ENCODE measurements at places on chromosomes 6 and 20.

- DNase-seq, result no peak
These were observed 76.0 kb downstream of the MKKS start for GRCh38 chr20:10357974-10358373.

DNA sequence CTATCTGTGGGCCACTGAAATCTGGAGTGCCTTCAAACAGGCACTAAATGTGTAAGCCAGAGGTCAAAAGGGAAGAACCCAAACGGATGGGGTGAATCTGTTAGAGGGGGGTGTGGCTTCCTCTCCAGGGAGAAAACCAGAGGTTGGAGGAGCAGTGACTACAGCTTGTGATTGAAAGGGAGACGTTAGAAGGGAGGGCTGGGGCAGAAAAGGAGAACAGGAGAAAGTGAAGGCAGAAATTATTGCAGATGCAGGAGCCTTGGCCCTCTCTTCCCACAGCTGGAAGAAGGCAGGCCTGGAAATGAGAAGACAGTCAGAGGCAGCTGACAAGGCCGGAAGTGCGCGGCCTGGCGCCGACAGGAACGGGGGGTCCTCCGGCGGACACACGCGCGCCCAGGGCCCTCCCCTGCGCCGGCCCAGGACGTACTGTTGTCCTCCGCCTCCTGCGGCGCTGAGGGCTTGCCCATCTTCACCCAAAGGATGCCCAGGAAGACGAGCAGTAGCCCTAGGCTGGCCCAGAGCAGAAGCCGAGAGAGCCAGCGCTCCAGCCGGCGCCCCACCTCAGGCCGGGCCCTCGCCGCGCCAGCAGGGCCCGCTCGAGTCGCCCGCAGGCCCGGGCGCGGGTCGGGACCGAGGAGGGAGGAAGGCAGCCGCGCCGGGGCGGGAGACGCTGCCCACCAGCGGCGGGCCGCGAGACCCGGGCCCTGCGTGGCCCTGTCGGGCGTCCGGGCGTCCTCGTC is 806 bp downstream of the LEMD2 start:
- peak; percentile 71 for DNase-seq

DNA sequence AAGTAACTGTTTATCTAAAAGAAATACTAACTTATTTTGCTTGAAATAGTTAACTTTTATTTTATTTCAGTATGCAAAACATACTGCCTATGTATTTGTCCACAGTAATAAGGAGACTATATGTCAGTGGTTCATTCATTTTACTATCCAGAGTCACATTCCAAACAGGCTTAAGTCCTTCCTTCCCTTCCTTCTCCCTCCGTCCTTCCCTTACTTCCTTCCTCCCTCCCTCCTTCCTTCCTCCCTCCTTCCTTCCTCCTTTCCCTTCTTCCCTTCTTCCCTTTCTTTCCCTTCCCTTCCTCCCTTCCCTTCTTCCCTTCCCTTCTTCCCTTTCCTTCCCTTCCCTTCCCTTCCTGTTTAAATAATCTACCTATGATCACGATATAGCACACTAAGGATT is 899.2 kb downstream of the EYS start:
- DNase-seq, result no peak

- no peak for DNase-seq
These were observed 21.9 kb upstream of the IPCEF1 start for GRCh38 chr6:154378518-154378917.

GRCh38 chr6:43142101-43142500 is 29.0 kb upstream of the SRF start:
- DNase-seq, result no peak

DNA sequence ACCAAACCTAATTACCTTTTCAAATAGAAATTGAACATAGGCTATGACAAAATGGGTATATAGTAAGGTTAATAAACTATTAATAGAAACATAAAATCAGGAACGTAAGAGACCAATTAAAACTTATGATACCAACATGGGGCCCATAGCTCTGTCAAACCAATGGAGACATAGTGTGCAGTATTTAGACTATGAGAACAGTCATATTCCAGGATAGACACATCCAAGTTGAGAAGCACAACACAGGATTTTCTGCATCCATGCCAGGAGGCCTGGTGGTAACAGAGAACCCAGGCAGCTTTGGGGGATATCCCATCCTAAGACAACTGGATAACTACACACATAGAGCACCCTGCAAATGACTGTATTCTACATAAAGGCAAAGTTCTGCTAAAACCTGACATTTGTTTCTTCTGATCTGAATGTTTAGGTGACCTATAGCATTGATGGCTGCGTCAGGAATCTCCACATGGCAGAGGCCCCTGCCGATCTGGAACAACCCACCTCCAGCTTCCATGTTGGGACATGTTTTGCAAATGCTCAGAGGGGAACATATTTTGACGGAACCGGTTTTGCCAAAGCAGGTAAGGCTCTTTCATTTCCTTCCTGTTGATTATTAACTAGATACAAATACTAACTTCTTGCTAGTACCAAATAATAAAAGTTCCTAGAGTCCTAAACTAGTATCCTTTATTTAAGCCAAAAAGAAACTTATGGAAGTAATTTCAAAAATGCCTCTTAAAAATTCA is 202.7 kb downstream of the ARHGAP18 start:
- DNase-seq, result no peak

- peak; percentile 77 for DNase-seq
These were observed 101.6 kb upstream of the CD93 start for GRCh38 chr20:23187751-23188150.

DNA sequence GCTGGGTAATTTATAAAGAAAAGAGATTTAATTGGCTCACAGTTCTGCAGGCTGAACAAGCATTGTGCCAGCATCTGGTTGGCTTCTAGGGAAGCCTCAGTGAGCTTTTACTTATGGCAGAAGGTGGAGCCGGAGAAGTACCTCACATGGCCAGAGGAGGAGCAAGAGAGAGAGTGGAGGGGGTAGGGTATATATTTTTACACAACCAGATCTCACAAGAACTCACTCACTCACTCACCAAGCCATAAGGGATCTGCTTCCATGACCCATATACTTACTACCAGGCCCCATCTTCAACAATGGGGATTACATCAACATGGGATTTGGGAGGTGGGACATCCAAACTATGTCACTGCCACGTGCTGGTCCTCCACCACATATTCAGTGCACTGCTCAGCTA is 152.6 kb upstream of the PRND start:
- DNase-seq, result no peak

DNA sequence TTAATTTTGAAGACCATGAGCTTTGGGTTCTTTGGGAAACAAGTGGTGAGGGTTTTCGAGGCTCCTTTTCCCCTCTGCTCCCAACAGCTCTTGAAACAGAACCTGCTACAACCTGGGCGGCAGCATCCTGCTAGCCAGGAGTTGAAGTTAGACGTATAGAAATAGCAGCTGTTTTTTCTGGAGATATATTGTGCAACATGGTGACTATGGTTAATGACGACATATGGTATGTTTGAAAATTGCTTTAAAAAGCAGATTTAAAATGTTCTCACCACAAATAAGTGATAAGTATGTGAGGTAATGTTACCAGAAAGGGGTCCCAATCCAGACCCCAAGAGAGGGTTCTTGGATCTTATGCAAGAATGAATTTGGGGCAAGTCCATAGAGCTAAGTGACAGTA is 138.9 kb downstream of the PDE7B start:
- no peak for DNase-seq

DNA sequence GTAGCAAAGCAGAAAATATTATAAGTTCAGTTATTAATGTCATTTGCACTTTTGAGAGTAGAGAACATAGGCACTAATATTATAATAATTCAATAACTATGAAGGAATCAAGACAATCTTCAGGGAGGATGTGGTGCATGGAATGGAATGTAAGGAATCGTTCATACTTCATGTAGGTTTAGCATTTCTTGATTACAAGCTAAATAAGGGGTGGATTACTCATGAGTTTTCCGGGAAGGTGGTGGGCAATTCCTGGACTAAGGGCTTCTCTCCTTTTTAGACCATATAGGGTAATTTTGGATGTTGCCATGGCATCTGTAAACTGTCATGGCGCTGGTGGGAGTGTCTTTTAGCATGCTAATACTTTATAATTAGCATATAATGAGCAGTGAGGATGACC is 9.1 kb upstream of the BTNL2 start:
- DNase-seq, result no peak

GRCh38 chr6:109349419-109349987 is 32.8 kb downstream of the CD164 start:
- DNase-seq, result peak; percentile 38

DNA sequence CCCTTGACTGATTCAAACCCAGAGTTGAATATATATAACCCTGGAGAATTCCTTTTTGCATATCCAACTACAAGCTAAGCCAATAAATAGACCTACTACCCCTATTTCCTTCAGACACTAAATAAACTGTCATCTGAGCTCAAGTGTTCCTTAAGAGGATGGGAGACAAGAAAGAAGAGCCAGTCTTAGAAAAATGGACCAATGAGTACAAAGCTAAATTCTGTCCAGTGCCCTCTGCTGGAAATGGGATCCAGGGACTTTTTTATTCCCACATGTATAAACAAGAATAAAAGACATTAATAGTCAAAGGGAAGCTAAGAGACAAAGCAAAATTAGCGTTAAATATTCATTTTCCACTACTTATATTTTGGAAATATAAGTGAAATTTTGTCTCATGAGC is 4.8 kb downstream of the PPP1R10 start:
- no peak for DNase-seq

- no peak for DNase-seq
These were observed 72.4 kb downstream of the ADTRP start for GRCh38 chr6:11706171-11706570.
